ENCODE measurements at places on chromosomes 2 and 18. TPM values are rescaled to one million over a fixed set of nuclear protein-coding genes. Genes with fewer than 3 reads are reported as not detected.

Gene FAM237A
- not detected for total RNA-seq

Gene REG3A
- not detected for total RNA-seq

Gene SFT2D3
- total RNA-seq, result 11.7 TPM

GRCh38 chr2:217774232-217774631 lies 228.6 kb downstream of the TNS1 start:
- DNase-seq, result no peak

GRCh38 chr2:229996320-229996719 lies 72.4 kb downstream of the SLC16A14 start:
- no peak for DNase-seq

- no peak for DNase-seq
These were observed 22.3 kb upstream of the TYMS start for GRCh38 chr18:635171-635570.

DNA sequence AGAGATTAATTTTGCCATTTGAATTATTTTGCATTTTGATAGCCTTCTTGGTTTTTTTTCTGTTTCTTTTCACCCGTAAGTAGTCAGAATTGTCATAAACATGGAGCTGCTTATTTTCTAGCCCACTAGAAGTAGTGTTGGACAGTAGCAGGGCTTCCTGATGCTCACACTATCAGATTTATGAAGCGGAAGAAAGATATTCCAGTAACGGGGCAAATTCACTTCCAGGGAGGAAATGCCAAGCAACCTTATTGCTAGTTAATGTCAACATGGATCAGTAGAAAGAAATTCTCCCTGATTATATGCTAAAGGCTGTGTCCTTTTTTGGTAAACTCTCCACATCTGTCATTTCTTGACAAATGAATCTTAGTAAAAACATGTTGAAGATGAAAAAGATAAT lies 19.2 kb upstream of the ADAM23 start:
- DNase-seq, result no peak

DNA sequence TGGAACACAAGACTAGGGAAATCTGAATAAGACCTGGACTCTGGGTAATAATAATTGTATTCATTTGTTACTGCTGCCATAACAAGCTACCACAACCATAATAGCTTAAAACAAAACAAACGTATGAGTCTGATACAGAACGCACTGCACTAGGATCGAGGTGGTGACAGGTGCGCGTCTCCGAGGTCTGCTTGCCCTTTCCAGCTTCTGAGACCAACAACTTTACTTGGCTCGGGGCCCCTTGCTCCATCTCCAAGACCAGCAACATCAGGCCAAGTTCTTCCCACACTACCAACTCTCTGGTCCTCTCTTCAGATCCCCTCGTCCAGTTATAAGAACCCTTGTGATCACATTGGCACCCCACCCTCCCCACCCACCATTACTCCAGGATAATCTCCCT lies 42.8 kb downstream of the TBC1D8 start:
- DNase-seq, result no peak

DNA sequence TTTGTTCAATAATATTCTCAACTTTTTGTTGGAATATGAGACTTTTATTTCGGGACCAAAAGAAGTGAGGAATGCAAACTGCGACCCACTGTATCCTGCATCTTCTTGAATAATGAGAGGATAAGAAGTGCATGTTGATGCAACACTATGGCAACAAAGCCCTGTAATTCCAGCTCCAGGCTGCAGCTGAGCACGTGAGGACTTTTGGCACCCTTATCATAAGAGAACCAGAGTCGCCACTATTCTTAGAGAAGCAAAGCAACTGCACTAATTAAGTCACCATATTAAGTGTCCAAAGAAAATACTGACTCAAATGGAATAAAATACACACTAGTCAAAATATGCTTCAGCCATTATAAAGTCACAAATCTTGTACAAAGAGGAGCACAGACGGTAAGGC lies 65.8 kb downstream of the FAM210A start:
- no peak for DNase-seq

GRCh38 chr2:9310798-9311197 lies 104.2 kb downstream of the ASAP2 start:
- no peak for DNase-seq
